ENCODE measurements at places on chromosomes 2 and 18.

- DNase-seq: no peak
Measured at GRCh38 chr18:48887905-48888772, 62.6 kb downstream of the SMAD7 start.

DNA sequence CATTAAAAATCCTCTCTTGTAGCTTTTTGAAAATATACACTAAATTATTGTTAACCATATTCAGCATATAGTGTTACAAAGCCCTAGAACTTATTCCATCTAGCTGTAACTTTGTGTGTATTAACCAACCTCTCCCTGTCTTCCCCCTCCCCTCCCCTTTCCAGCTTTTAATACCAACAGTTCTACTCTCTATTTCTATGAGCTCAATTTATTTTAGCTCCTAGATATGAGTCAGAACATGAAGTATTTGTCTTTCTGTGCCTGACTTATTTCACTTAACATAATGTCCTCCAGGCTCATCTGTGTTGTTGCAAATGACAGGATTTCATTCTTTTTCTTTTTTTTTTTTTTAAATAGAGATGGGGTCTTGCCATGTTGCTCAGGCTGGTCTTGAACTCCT, 45.1 kb downstream of the GPD2 start:
- no peak for DNase-seq

DNA sequence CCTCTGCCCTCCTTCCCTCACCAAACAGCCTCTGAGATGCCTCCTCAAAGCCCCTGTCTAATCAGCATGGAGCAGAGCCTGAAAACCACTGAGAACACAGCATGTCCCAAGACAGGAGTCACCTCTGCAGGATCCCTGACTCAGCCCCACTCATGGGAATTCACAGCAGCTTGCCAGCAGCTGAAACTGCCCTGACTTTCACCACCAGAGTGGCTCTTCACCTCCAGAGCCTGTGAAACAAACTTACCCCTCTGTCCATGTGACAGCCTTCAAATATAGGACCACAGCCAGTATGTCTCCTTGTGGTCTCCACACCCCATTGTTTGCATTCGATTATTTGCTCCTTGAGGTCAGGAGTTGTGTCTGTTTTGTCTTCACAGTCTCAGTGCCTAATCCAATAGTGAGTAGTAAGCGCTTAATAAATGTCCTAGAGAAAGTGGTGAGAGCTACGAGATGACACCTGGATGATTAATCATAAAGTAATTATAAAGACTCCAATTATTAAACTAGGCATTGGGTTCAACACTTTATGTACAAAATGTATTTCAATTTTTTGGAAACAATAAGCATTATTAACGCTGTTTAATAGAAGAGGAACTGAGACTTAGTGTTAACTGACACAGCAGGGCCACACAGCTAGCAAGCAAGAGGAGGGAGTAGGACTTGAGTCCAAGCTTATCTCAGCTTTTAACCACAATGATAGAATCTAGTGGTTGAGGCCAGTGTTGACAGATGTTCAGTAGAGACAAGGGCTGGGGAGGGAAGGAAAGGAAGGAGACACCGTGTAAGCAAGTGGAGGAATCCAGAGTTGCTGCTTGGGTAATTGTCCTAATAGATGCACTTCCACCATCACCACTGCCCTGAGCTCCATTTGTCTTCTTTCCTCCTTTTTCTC, 358.7 kb upstream of the TNP1 start:
- DNase-seq: no peak

DNA sequence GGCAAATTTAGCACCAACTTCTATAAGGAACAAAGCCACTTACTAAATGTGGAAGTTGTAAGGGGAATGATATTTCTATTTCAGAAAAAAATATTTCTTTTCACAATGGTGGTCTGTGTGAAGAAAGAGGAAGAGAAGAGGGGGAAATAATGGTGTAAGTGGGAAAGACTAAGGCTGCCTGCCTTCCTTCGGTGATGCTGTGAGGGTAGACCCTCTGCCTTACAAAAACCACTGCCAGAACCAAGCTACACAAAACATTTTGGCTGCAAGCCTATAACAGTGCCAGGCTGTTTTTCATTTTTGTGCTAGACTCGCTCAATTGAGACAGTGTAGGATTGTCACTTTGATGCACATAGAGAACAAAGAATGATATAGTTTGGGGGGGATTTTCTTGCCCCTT, 286.6 kb downstream of the ZEB2 start:
- DNase-seq: no peak

- peak; percentile 95 for DNase-seq
Measured at GRCh38 chr2:218322768-218323525, 30.6 kb upstream of the TMBIM1 start.

All from renal pelvis (tissue), 12 donors.